ENCODE measurements at places on chromosomes 13 and 19.

- DNase-seq, result no peak
Measured at GRCh38 chr13:97353927-97354675, 79.9 kb upstream of the RAP2A start.

DNA sequence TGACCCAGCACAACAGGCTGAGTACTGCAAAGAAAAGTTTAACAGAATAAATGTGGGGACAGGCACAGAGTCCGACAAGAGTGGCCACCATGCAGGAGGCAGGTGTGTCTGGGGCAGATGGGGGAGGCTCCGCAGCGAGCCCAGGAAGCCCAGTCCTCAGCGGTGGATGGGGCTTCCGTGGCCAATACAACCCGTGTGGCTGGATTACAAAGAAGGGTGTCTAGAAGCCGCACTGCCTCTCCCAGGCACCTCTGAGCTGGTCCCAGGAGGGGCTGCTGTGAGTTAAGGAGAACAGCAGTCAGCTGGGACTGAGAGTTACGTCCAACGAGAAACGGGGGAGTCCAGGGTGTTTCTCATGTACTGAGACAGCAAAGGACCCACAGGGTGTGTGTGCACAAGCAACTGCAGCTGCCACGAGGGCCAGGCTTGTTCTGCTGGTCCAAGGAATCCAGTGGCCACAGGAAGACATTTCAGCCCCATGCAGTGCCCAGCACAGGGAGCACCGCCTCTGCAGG lies 70.2 kb downstream of the SPACA7 start:
- no peak for DNase-seq

GRCh38 chr19:30029721-30030510 lies 87.9 kb downstream of the URI1 start:
- DNase-seq, result no peak

DNA sequence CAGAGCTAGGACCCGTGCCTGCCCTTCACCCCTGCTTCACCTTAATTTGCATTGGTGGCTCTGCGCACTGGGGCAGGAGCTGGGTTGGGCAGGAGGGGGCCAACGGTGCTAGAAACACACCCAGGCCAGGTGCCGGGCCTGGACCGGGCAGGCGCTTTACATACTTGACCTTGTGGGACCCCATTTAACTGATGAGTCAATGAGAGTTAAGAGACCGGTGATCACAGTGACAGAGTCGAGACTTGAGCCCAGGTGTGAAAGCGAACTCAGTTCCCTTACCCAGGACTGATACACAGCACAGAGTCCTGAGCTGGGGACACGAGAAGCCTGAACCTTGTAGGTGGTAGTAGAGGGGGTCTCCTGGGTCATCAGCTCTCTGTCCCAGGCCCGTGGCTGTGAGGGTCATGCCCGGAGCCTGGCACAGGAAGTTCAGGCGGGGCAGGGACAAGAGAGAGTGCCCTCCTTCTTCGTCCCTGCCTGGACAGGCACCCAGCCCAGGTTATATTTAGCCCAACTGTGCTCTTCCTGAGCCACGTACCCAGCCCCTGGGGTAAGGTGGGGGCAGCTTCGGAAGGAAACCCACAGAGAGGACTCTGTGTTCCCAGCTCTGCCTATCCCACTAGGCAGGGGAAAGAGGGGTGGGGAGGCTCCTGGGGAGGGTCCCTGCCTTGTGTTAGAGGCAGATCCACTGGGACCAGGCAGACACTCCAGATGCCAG lies 1.9 kb downstream of the PRX start:
- DNase-seq, result no peak

- DNase-seq, result no peak
Measured at GRCh38 chr13:48251611-48252081, 18.6 kb downstream of the ITM2B start.

DNA sequence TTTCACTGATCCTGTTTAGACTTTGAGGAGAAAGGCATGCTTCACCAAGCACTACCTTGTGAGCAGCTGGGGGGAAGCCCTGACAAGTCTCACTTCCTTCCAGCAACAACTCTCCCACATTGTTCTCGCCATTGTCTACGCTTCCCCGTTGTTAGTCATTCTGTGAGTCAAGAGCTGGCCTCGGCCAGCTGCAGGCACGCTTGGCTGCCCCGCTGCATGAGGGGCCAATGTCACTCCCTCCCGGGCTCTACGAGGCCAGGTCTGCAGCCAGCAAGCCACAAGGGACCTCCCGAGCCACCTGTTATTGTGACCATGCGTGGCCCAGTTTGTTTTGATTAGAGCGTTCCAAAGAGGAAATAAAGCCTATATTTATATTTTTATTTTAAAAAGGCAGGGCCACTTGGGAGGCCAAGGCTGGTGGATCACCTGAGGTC lies 220.9 kb downstream of the FOXO1 start:
- DNase-seq, result no peak

GRCh38 chr19:17806945-17807344 lies 12.0 kb downstream of the B3GNT3 start:
- DNase-seq, result no peak

DNA sequence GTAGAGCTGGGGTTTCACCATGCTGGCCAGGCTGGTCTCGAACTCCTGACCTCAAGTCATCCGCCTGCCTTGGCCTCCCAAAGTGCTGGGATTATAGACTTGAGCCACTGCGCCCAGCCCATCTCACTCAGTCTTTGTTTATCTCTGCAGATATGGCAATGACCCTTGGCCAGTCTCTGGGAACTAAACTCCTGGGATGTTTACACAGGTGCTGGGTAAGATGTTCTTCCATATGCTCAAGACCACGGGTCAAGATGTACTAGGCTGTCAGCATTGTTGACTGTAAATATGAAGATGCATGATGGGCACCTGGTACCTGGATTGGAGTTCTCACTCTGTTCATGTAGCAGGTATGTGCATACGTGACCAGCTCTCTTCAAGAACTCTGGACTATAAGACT lies 35.8 kb downstream of the ZNF473 start:
- DNase-seq, result no peak
